ENCODE measurements at places on chromosomes 7 and 10.
A peak's percentile ranks its signal among the peaks of the same experiment; 100 is the strongest.

- no peak for DNase-seq
These were observed 112.2 kb upstream of the LRGUK start for GRCh38 chr7:134014935-134015334.

GRCh38 chr10:131973160-131973951, 8.4 kb downstream of the BNIP3 start:
- DNase-seq: no peak

DNA sequence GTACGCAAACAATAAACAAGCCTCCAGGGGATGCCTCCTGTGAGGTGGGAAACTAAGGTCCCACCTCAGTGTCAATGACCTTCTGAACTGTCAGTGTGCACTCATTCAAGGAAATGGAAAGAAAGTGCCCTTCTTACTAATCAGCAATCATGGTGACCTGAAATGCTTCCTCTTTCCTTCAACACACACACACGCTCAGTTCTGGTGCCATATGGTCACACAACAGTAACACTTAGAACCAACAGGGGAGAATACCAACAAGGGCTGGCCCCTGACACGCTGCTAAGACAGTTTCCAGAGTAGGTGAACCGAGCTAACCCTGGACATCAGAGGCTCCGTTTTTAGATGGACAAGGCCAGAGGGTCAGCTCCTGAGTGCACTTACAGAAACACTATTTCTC, 42.1 kb upstream of the EFCAB10 start:
- DNase-seq: no peak

DNA sequence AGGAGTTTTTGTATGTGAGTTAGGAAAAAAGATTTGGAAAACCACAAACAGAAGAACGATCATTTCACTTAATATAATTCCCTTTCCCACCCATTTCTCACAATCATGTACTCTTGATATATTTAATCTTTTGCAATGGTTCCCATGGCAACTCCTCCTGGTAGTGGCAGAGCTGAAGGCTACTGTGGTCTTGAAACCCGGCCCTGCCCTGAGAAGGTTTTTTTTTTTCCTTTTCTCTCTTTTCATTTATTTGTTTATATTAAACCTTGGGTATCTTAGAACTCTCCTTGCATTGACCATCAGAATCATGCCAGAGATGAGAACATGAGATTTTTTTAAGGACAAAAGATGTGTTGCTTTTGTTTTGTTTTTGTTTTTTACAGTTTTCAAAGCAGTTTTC, 566.1 kb upstream of the NRP1 start:
- no peak for DNase-seq

GRCh38 chr7:23419845-23420244, 50.4 kb downstream of the IGF2BP3 start:
- DNase-seq: no peak

DNA sequence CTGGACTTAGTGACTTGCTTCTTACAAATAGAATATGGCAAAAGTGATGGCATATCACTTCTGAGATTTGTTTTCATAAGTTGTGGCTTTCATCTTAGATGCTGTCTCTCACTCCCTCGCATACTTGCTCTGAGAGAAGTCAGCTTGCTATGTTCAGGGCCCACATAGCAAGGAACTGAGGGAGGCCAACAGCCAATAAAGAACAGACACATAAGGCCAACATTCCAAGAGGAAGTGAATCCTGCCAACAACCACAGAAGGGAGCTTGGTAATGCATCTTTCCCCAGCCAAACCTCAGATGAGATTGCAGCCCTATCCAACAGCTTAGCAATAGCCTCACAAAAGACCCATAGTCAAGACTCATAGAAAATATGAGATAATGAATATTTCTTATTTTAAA, 39.2 kb upstream of the DMTF1 start:
- no peak for DNase-seq

- no peak for DNase-seq
These were observed 1071.1 kb downstream of the XPNPEP1 start for GRCh38 chr10:108852211-108852610.

- DNase-seq: no peak
These were observed 127.2 kb downstream of the CELF2 start for GRCh38 chr10:11144626-11145494.

DNA sequence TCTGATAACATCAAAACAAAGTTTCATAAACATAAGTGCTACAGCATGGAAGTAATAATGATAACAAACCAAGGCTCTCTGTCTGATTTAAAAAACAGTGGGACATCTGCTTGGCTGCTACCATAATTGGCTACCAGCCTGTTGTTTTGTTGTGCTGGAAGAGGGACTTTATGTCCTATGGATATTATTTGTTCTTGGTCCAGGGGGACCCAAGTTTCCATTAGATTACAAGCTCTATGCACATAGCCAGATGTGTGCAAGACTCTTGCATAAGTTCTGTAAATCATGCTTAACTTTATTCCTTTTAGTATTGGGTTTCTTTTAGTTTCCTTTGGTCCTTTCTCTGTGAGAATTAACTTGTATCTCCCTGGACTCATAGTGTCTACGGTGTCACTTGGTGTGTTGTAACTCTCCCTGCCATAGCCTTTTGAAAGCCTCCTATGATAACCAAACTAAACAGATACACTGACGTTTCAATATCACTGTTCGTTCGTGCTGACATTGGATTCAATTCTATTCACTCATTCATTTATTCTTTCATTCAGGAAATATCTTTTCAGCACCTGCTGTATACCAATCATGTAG, 41.4 kb upstream of the CD36 start:
- DNase-seq: no peak

GRCh38 chr7:131844369-131844768, 287.9 kb upstream of the PODXL start:
- no peak for DNase-seq

DNA sequence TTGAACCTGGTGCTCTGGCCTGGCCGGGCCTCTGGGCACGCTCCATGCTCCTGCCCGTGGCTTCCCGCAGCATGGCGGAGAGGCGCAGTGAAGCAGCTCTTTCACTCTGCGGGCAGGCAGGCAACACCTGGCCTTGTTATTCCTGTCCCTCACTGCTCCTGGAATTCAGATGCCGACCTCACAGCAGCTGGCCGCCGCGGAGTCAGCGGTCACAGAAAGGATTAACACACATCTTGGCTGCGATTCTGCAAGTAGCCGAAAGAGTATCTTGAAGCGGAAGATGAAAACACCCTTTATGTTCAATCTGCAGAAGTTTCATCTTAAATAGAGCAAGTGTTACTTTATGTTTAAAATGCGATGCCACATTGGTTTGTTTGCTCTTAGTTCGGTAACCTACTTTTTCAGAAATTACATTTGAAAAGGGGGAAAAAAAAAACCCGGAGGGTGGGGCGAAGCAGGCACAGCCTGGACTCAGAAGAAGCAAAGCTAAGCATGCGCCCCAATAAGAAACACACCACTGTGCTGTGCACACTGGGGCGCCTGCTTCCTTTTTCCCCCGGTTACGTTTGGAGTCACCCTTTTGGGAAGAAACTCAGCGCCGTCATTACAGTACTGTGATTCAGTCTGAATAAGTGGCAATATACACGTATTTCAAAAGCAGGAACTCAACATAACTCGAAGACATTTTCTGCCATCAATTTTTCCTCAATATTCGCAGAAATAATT, 42.3 kb downstream of the BRI3 start:
- no peak for DNase-seq

- peak; percentile 37 for DNase-seq
These were observed 95.0 kb downstream of the FRMD4A start for GRCh38 chr10:14235566-14236195.

- no peak for DNase-seq
These were observed 12.7 kb upstream of the ATP6V1F start for GRCh38 chr7:128849804-128850490.

- DNase-seq: no peak
These were observed 180.5 kb upstream of the AOAH start for GRCh38 chr7:36904802-36905201.

GRCh38 chr10:101258179-101258885, 29.1 kb upstream of the LBX1 start:
- DNase-seq: no peak

GRCh38 chr10:35674843-35675242, 32.7 kb upstream of the FZD8 start:
- no peak for DNase-seq

- DNase-seq: no peak
These were observed 65.9 kb downstream of the FGFR2 start for GRCh38 chr10:121532292-121532864.

DNA sequence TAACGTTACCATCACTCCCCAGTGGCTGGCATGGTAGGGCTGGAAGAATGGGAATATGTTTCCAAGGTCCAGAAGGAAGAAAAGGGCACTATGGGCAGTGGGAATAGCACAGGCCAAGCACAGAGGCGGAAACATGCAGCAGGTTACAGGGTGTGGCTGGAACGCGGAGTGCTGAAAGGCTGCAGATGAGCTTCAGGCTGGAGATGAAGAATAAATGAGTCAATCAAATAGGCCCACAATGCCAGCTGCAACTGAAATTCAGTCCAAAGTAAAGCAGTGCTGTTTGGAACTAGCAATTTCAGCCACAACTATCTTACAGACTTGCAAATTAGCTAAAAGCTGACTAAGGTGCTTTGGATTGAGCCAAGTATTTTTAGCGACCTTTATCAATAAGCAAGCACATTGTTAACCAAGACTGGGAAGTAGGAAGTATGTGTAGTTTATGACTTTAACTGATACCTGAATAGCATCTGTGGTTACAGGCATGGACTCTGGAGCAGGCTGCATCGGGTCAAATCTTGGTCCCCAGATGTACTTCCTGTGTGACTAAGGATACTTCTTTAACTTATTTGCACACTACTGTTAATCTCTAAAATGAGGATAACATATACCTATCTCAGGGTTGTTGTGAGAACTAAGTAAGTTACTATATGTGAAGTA, 77.5 kb upstream of the CTTNBP2 start:
- no peak for DNase-seq

- no peak for DNase-seq
These were observed 41.8 kb upstream of the RABGEF1 start for GRCh38 chr7:66698652-66699205.

DNA sequence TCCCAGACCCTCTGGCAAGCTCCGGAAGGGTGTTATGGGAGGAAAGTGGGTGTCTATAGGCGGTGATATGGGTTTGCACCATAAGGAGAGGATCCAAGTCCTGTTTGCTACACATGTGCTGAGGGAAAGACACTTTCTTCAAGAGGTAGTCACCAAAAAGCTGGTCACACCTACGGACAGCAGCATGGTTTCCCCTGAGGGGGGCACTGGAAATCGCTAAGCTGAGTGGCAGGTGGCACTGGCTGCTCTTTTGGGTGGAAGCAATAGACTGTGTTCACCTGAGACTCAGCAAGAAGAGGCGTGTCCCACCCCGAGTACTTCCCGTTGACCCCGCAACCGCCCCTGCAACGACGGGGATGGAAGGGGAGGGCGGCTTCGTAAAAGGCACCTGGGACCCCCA, 1.8 kb upstream of the FOXI2 start:
- DNase-seq: no peak

GRCh38 chr7:1531263-1531978, 919 bp downstream of the MAFK start:
- DNase-seq: no peak

- no peak for DNase-seq
These were observed 179.5 kb upstream of the HGF start for GRCh38 chr7:81949306-81949705.

- no peak for DNase-seq
These were observed 282.5 kb upstream of the NRP1 start for GRCh38 chr10:33616956-33617355.

DNA sequence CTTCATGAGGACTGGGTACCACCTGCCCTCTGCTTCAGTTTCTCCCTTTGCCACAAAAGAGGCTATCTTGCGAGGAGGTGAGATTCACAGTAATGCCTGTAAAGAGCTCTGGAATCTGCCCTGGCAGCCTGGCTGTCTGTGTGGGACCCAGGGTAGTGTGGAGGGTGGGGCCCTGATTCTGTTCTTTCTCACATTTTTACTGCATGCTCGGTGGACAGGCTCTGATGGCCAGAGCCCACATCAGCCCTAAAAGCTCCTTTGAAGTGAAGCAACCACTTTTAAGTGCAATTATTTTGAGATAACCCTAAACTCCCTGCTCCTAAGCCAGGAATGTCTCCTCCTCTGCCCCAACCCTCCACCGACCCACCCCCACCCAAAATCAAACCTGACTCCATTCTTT, 92.1 kb upstream of the PODXL start:
- DNase-seq: no peak

GRCh38 chr10:6200440-6200733, 2.3 kb upstream of the PFKFB3 start:
- no peak for DNase-seq

DNA sequence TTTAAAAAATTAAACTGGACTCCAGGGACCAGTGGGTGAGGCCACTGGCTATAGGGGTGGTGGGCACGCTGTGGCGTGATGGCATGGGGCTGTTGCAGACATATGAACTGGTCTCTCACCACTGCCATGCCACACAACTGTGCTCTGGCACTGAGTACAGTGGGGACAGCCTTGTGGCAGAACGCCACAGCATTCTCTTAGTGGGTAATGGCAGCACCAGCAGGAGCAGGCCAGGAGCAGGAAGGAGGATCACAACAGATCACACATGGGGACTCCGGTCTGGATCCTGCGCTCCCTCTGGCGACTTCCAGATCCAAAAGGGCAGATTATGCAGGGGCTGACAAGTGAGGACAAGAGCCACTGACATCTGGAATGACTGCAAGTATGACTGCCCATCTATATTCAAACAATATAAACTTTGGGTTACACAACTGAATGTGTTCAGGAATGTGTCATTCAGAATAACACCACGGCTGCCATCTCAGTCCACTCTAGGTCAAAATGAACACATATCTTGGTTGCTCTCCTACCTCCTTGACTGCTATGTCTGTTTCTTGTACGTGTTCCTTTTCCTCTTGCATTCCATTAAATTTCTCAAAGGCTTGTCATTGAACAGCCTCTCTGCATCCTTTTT, 176.0 kb downstream of the KMT2E start:
- no peak for DNase-seq

DNA sequence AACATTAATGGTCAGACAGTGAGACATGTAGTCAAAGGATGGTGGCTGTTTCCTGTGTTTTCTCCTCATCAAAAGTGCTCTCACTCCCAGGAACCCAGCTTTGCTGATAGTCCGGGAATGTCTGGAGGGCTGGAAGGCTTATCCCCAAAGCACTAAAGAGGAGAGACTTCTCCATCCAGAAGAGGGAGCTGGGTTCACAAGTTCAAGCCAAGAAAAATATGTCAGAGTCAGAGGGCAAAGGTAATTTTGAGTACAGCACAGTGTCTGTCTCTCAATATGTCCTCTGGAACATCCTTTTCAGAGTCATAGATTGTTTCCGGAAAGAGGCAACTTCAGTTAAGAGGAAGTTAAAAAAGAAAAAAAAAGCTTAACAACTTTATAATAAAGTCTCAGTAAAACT, 281.5 kb upstream of the PHYHIPL start:
- no peak for DNase-seq

DNA sequence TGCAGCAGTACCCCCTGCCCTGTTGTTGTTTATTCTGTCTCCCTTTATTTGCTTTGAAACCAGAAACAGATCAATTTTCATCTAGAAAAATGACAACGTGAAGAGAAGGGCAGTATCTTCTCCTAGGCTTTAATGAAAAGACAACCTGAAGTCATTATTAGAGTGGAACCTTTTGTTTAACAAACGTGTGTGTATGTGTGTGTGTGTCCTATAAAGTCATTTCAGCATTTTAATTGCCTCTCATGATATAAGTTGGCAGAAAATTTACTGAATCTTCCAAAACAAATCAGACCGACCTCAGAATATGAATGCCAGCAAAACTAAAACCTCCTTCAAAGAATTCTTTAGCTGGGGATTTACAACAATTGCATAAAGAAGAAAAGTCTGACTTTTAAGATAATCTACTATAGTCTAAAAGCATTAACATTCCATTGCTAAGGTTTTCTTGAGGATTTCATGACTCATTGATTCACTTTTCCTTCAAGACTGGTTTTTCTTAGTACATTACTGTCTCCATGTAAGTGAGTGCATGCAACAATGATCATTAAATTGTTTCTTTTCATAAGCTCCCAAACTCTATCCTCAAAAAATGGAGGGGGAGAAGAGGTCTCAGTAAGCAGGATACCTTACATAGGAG, 3.2 kb downstream of the GLI3 start:
- no peak for DNase-seq
